ENCODE measurements at places on chromosomes 6 and 20. TPM values are rescaled to one million over a fixed set of nuclear protein-coding genes. Genes with fewer than 3 reads are reported as not detected.

The WFDC10B gene
- not detected for total RNA-seq

The WFDC10A gene
- not detected for total RNA-seq

The NOX3 gene
- not detected for total RNA-seq

The SYNGAP1 gene
- total RNA-seq, result 35.1 TPM

The COL11A2 gene
- total RNA-seq, result 1.4 TPM

The CGA gene
- total RNA-seq, result not detected

The BPIFB4 gene
- not detected for total RNA-seq

The CRISP2 gene
- total RNA-seq, result not detected

The NAA20 gene
- total RNA-seq, result 59.5 TPM

The ARMC2 gene
- 3.6 TPM for total RNA-seq

The HLA-G gene
- 0.22 TPM for total RNA-seq

The GPX5 gene
- not detected for total RNA-seq

The CLPSL2 gene
- total RNA-seq, result not detected

The TOP1 gene
- total RNA-seq, result 91.7 TPM

The TPX2 gene
- 175 TPM for total RNA-seq

The SLC35A1 gene
- total RNA-seq, result 6.8 TPM

The ENTPD6 gene
- 66.6 TPM for total RNA-seq

The SMLR1 gene
- not detected for total RNA-seq

The GID8 gene
- 34.0 TPM for total RNA-seq

The HTR1E gene
- not detected for total RNA-seq

The ZNF292 gene
- total RNA-seq, result 39.5 TPM

The STX16 gene
- total RNA-seq, result 127 TPM

The CDSN gene
- total RNA-seq, result not detected

The OR2B6 gene
- total RNA-seq, result not detected

The SIM1 gene
- not detected for total RNA-seq

The ELOVL5 gene
- total RNA-seq, result 132 TPM

The TFAP2A gene
- total RNA-seq, result 0.30 TPM

The OVOL2 gene
- not detected for total RNA-seq

The NPBWR2 gene
- not detected for total RNA-seq

The TMEM244 gene
- not detected for total RNA-seq

The CNKSR3 gene
- 0.12 TPM for total RNA-seq

The ULBP3 gene
- not detected for total RNA-seq

The CST7 gene
- 37.8 TPM for total RNA-seq

The FILIP1 gene
- not detected for total RNA-seq

The RIPOR3 gene
- not detected for total RNA-seq

The PTCHD4 gene
- not detected for total RNA-seq

The MAP7 gene
- total RNA-seq, result 1.3 TPM

The CDC5L gene
- total RNA-seq, result 18.8 TPM

The MACROD2 gene
- total RNA-seq, result not detected

The BICRAL gene
- 7.8 TPM for total RNA-seq

The PRPH2 gene
- total RNA-seq, result not detected

The TREML2 gene
- 12.2 TPM for total RNA-seq

The SYTL3 gene
- total RNA-seq, result 115 TPM

The MMP24 gene
- not detected for total RNA-seq

The PDYN gene
- not detected for total RNA-seq

The BMP5 gene
- not detected for total RNA-seq

The CTAGE9 gene
- not detected for total RNA-seq

The VWA7 gene
- 0.89 TPM for total RNA-seq
